ENCODE measurements at places on chromosomes 7 and 10.

GRCh38 chr10:114151486-114151885 is 22.5 kb downstream of the CCDC186 start:
- DNase-seq: peak; percentile 17

DNA sequence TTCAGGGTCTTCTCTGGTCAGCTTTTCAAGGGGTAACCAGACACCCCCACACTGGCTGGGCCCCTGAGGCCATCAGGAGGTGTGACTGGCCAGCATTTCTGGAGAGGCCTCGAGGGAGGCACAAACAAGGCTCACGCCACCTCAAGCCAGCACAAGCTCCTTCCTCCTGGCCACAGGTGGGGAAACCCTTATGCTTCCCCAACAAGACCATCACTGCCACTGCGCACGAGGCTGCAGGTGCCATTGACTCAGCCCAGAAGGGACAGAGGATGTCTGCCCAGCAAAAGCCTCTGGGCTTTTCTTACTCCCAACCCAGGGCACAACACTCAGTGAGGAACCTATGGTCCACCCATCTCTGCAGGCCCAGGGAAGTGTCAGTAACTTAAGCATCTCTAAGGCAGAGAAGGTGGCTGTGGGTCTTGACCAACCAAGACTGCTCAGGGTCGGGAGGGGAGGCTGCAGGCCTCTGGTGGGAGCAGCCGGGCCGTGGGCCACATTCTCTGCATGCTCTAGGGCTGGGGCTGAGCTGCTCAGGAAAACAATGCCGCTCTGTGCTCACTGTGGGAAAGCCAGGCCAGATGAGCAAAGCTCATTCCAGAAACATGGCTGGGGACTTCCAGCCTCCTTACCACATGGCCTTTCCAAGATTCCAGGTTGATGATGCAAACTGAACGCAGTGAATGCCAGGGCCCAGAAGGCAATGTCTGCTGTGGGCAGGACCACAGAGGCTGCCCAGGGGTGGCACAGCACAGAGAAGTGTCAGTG is 24.2 kb upstream of the RASSF4 start:
- no peak for DNase-seq

GRCh38 chr7:43294080-43294630 is 181.7 kb downstream of the HECW1 start:
- DNase-seq: no peak

GRCh38 chr7:44434201-44434600 is 56.3 kb downstream of the NUDCD3 start:
- DNase-seq: no peak

- DNase-seq: no peak
Observed at GRCh38 chr7:65925040-65925439, 52.2 kb downstream of the VKORC1L1 start.

GRCh38 chr7:116779216-116779615 is 83.2 kb upstream of the CAPZA2 start:
- DNase-seq: no peak

- DNase-seq: peak; percentile 38
Observed at GRCh38 chr7:33050535-33051318, 11.8 kb downstream of the NT5C3A start.

- no peak for DNase-seq
Observed at GRCh38 chr7:26843705-26844104, 20.7 kb downstream of the SKAP2 start.

DNA sequence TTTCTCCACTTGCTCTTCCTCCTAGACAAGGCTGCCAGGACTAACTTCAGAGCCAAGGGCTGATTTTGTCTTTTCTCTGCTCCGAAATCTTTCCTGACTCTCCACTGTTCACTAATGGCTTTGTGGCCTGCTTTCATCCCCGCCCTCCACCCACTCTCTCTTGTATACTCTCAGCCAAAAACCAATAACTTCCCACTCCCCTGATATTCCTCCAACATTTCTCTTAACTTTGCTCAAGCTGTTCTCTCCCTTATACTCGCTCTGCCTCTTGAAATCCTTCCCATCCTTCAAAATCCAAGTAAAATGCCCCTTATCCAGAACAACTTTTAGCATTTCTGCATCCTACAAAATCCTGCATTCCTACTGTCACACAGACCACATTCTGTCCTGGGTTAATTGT is 214.8 kb downstream of the PHTF2 start:
- no peak for DNase-seq

DNA sequence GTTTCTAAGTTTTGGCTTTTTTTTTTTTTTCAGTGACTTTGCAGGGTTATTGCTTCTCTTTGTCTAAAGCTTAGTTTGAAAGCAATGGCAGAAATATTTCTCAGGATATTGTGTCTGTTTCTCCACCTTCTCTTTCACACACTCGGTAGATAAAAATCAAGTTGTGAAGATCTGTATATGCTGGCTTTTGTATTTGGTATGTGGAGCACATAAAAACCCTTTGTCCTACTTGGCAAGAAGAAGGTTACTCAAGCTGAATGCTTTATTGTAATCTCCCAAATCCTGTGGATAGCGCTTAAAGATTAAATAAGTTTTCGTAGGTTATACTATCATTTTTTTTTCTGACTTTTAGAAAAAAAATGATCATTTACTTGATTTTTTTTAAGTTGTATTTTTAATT is 172.4 kb downstream of the CDCA7L start:
- DNase-seq: no peak

DNA sequence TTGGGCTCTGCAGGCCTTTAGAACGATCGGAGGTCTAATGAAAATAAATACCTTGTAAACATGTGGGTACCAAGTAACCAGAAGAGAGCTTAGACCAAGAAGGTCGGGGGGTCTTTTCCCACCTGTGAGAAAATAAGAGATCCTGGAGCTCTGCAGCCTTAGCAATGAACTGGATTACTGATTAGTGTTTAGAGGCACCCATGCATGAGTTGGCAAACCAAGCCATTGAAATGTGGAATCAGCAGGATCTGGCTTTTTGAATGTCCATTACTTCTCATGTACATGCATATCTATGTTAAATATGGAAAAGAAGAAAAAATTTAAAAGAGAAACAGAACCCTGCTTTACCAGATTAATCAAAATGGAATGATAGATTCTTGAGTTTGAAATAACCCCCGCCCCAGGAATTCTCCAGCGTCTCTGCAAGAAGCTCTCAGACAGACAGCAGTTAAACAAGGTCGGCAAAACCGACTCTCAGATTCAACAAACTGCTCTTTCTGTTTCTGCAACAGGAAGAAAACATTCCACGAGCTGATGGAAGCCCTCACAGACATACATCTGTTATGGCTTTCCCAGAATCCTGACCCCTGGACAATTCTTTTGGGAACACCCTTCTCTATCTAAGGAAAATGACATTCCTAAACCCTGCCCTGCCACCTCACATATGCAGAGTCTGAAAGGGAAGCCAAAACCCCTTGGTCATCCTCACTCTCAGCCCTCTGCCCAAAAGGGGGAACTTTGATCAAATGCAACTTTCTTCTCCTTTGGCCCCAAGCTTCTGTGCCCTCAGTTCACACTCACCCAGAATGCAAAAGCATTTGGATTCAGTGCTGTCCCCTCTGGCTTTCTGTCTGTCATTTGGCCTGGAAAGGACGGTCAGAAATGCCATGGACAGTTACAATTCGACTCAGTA is 78.7 kb upstream of the EN2 start:
- no peak for DNase-seq

DNA sequence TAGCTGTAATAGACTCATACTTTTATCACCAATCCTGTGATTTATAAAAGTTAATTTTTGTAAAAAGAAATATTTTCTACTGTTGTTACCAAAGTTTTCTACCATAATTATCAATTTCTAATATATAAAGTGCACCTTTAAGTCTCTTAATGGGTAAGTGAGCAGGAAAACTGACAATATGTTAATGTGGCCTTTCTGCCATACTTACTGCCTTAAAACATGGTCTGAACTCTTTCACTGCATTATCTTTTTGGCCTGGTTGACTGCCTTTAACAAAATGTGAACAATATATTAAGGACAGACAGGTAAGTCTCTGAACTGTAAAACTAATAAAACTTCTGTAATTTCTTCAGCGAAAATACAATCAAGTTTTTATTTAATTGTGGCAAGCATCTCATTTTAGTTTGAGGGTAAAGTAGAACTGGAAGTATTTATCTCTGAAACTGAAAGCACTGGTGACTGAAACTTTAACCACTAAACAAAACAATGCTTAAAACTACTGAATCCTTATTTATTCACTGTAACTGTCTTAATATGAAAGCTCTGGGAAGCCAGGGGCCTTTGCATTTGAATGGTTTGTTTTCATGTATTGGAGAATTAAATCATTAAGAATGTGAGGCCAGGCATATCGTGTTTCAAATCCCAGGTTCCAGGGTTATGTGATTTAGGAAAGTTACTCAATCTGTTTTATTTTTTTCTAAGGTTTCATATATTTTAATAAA is 948.8 kb upstream of the POT1 start:
- DNase-seq: no peak

GRCh38 chr7:132988117-132988516 is 93.8 kb downstream of the CHCHD3 start:
- DNase-seq: no peak

- peak; percentile 28 for DNase-seq
Observed at GRCh38 chr10:73433538-73433867, at the start of gene MSS51. Gene MSS51, minus strand, starts transcription at chr10:73433561. Its CDS starts 5,277 bp downstream, at chr10:73428284.
